Epithelial cell of prostate (primary cell): ENCODE measurements at places on chromosomes 16 and 17.

DNA sequence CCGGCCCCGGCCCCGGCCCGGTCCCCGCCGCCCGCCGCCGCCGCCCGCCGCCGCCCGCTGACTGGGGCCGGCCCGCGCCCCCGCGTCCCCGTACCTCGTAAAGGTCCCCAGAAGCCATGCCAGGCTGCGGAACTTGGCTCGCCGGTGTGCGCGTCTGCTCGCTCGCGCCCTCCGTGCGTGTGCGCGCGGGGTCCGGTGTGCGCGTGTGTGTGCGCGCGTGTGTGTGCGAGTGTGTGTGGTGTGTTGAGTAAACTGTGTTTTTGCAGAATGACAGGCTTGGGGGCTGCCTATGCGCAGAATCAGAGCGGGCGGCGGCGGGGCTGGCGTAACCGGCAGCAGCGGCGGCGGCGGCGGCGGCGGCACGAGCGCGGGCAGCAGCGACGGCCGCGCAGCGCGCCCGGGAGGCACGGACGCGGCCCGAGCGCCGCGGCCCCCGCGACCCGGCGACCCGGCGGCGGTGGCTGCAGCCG, 307 bp downstream of the CDYL2 start:
- no peak for DNase-seq

DNA sequence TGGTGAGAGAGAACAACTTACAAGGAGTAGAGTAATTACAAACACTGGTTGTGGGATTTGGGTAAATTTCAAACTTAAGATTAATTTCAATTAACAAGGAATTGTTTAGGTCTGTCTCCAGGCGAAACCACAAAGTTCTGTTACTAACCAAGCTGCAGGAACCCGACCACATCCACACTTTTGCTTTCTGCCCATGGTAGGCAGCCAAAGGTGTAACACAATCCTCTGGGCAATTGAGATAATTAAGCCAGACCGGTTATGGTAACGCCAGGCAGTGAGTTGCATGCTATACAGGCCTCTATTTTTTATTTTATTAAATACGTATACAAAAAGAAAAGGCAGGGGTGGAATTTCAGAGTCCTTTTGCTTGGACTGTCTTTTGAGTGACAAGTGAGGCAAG, 12.0 kb downstream of the KCNJ2 start:
- no peak for DNase-seq

DNA sequence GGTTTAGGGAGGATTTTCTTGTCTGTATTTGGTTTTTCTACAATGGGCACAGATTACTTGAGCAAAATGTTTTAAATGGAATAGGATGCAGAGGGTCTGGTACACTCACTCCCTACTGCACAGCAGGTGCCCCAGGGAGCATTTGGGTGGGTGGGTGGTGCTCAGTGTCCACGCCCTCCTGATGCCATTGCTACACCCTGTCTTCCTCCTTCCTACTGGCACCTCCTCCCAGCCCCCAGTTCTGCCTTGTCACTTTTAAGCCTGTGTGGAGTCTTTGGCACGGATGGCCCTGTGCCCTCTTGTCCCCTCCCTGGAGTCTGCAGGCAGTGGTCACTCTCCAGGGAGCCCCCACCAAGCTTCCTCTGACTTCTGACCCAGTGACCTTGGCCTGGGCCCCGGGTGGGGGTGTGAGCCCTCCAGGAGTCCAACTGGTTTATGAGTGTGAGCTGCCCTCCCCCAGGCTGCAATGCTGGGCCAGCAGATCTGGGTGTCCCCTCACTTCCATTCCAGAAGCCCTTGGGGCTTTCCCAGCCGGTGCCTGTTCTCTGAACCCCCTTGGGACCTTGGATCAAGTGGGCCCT, 15.5 kb downstream of the LLGL2 start:
- no peak for DNase-seq

- no peak for DNase-seq
These were observed 123.6 kb downstream of the CDYL2 start for GRCh38 chr16:80680839-80681238.

DNA sequence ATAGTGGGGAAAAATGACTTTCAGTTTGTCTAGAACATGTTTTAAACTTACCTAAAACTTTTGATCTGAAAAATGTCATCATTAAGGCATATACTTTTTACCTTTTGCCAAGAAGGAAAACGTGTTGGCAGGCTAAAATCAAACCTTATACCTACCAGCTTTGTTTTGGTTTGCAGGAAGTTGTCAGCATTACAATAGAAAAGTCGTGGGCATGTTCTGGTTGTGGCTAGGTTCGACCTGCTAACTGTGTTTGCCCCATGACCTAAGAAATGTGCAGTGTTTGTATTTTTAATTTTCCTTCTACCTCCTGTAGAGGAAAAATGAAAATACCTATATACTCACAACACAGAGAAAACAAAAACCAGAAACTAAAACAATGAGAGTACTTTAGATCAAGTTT, 13.0 kb downstream of the SKAP1 start:
- DNase-seq, result no peak

GRCh38 chr17:655618-656017, 59.0 kb downstream of the VPS53 start:
- DNase-seq, result no peak

DNA sequence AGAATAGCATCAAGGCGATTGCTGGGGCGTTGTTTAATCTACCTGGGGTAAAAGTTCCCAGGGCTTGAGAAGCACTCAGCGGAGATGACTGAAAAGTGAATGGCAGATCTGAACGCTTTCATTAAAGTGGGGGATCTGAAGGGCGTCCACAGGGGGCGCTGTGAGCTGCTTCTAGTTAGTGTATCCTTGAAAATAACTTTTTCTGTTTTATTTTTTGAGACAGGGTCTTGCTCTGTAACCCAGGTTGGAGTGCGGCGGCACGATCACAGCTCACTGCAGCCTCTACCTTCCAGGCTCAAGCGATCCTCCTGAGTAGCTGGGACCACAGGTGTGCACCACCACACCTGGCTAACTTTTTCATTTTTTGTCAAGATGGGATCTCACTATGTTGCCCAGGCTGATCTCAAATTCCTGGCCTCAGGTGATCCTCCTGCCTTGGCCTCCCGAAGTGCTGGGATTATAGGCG, 360.4 kb downstream of the SEC14L1 start:
- no peak for DNase-seq

DNA sequence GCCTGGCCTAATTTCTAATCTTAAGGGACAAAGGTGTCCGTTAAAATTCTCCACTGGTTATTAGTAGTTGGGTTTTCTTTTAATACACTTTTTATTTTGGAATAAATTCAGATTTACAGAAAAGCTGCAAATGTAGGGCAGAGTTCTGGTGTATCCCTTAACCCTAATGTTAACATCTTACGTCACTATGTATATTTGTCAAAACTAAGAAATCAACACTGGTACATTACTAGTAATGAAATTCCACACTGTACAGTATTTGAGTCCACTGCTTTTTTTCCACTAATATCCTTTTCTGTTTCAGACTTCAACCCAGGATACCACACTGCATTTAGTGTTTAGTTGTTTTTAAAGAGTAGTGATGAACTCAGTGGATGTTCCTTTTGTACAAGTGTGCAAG, 18.7 kb upstream of the KPNA2 start:
- no peak for DNase-seq

DNA sequence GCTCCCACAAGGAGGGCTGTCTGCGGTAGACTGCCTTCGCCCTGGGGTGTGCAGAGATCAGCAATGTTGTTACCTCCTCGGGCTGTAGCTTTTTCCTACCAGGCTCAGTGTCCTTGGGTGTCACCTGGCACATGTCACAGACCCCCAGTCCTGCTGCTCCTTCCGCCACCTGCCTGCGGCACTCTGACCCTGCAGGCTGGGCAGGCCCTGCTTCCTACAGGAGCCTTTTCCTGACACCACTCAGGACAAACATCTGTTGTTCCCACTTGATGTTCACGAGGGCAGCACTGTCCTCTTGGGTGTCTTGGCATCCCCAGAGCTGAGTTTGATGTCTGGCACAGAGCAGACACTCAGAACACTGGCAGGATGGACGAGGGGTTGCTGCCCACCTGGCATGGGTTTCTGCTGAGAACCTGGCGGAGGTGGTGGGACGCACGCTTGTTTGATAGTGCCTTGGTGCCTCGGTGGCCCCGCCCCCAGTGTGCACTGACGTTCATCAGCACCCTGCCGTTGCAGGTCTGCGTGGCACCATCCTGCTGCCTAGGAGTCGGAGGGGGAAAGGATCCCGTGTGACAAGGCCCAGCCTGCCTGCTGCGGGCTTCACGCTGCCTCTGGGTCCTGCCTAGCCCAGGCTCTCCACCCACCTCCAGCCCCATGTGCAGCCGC, 26.7 kb upstream of the NUDT16L1 start:
- DNase-seq, result no peak
